ENCODE measurements at places on chromosomes 13 and 19.

DNA sequence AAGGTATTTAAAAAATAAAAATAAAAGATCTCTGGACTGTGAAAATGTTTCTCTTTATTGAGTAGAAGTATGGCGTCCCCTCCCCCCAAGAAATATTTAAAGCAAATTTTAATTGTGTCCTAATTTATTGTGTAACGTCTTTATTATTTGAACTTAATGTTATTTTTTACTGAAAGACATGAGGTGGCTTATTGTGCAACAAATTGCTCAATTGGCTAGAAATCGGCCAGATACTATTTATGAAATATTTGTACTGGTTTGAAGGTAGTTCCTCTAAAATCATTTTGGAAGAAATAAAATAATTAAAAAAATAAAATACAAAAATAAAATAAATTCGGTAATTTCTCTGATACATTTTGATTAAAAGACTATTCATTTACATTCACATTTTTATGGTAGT lies 162.3 kb downstream of the DACH1 start:
- no peak for DNase-seq

DNA sequence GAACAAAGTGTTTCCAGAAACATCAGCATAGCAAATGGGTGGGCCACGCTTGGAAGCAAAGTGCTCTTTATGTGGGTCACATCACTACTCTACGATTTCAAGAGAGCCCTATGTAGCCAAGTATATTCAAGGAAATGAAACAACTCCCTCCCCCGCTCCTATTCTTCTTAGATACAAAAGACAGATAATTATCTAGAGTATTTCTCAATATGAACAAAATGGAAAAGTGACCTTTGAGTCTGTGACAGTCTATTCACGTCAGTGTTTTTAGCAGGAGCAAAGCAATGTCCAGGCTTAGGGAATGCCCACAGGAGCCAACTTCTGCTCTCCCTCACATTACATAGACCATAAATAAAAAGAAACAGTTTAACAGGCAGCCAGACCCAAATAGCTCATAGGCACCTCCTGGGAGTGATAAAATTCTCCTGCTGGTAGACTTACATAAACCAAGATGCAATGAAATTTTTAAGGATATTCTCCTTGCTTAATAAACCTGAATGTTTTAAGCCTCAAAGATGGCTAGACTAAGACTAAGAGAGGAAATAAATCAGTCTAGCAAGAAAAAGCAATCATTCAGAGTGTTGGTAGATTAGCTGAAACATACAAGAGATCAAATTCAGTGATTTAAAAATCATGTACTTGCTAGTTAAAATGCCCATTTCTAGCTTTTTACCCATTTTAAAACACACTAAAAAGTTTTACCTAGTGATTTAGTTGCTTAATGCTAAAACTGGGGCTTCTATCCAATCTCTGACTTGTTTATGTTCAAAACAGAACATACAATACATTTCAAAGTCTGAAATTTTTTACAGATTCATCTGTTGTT lies 182.8 kb downstream of the RGCC start:
- no peak for DNase-seq

DNA sequence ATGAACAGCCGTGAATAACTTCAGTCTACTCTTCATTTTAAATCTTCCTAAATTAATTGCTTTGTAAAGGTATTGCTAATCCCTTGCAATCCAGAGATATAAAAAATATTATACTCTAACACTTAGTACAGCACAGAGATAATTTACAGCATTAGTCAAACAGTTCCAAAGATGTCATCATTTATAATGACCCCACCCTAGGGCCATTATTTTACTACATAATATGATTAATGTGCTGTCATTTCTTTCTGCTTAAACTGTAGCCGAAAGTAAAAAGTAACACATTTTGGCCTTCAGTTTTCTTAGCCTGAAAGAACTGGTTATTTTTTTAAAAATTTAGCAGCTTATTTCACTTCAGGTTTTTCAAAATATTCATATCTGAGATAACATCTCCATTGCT lies 256.3 kb upstream of the RFC3 start:
- no peak for DNase-seq

GRCh38 chr13:80881034-80881433 lies 540.1 kb upstream of the SPRY2 start:
- no peak for DNase-seq

- no peak for DNase-seq
Measured at GRCh38 chr13:110455444-110455843, 106.1 kb downstream of the RAB20 start.

- peak; percentile 92 for DNase-seq
Measured at GRCh38 chr19:44401139-44402115, at the start of gene ZNF285. Gene ZNF285 (minus strand): TSS chr19:44401608. CDS start chr19:44397213, 4,395 bp downstream.

- DNase-seq: no peak
Measured at GRCh38 chr13:110354123-110354627, 47.1 kb downstream of the COL4A2 start.

- no peak for DNase-seq
Measured at GRCh38 chr13:110580800-110581199, 19.3 kb upstream of the RAB20 start.

DNA sequence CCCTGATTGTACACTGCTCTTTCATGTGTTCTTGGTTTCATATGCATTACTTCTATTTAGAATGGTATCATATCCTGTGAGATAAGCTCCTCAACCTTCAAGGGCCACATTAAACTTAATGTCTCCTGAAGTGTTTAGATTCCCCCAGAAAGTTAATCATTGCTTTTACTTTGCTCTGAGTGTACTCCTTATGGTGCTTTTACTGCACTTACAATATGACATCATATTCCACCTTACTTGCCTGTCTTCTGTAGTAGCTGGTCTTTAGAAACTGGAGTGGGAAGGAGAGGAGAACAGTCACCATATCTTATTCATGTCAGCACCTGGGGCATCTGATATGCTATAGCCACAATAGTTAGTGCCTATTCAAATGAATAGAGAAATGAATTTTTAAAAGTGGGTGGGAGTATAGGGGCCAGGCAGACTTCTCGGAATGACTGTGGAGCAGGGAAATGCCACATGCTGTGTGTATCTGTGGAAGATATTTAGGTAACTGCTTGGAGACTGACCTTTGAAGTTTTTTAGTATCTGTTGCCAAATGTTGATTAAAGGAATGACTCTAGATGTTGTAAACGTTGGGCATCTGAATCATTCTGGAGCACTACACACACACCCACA lies 40.2 kb downstream of the SLAIN1 start:
- DNase-seq: no peak

DNA sequence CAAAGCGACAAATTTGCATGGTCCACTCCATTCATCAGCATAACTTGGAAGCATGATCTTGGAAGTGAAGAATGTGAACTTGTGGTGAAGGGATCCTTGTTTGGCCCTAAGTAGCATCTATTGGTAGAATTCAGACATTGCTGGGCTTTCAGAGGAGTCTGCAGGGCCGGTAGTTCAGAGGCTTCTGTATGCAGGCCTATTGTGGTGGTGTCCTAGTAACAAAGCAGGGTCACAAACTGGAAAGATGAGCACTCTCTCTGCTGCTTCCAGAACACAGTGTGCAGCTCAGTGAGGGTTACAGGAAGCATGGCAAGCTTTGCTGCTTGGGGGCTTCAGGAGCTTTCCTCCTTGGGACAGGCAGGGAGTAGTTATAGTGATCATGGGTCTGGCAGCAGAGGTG lies 206.0 kb downstream of the TDRD3 start:
- no peak for DNase-seq

DNA sequence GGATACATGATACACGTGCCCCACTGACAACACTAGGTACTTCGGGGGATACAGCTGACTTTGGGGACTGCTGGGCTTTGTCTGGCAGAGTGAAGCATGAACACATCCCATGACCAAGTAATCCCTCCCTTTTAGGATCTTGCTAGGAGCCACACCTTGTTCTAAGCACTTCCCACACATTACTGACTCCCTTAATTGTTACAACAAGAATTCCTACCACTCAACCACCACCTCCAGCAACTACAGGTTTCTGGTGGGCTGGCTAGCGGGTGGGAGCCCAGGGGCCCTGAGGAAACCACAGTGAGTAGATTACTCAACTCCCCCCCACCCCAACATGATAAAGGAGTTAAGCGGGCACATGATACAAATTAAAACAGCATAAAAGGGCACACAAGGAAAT lies 7.2 kb upstream of the SLC35E1 start:
- no peak for DNase-seq
